ENCODE measurements at places on chromosomes 4 and X. TPM values are rescaled to one million over a fixed set of nuclear protein-coding genes. Genes with fewer than 3 reads are reported as not detected.

Gene ZAR1
- total RNA-seq, result not detected

Gene SPACA5
- not detected for total RNA-seq

Gene RADX
- 2.5 TPM for total RNA-seq

Gene CXXC4
- not detected for total RNA-seq

Gene ANXA3
- 6.7 TPM for total RNA-seq

Gene STATH
- not detected for total RNA-seq

Gene MAGEA2
- total RNA-seq, result not detected

Gene BEX5
- total RNA-seq, result not detected

Gene ALPK1
- total RNA-seq, result 38.3 TPM

Gene ZDHHC9
- 22.1 TPM for total RNA-seq

Gene MAP7D2
- total RNA-seq, result under 0.01 TPM

Gene PRDM5
- 21.8 TPM for total RNA-seq

Gene S100P
- total RNA-seq, result not detected

Gene TBC1D9
- total RNA-seq, result 33.4 TPM

Gene SLITRK4
- total RNA-seq, result 0.87 TPM

Measured in smooth muscle cell of trachea (primary cell).